Ecto neural progenitor cell (in vitro differentiated cells): ENCODE measurements at places on chromosomes 3 and 15.

DNA sequence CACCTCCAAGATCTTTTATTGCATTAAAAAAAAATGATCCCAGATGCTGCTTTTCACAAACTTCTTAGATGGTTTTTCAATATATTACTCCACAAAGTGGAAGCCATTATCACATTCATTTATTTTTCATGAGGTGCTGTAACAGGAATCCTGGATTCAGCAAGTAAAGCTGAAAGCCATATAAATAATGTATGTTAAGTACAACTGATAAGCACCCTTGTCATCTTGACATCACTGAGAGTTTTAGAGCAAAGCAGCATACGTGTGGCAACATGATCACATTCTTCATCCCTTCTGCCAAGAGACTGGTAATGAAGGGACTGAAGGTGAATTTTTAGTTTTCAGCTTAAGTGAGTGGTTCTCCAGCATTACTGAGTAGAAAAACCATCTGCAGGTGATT, 44.9 kb upstream of the LRRFIP2 start:
- no peak for DNase-seq

DNA sequence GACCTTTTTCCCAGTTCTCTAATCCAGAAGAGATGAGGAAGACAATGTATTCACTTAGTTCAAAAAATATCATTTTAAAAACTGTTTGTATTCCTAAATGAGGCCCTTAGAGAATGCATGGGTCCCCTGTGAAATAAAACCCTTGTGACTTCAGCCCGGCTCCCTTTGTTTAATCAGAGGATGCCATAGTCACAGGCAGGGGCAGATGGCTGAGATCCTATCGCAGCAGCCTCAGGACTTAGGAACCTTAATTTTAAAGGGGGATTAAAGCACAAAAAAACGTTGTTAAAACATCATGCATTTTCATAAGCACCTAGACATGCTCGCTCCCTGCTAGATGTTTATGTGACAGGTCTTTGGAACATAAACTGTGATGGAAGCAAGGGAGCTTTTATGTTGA, 176.6 kb downstream of the IL20RB start:
- DNase-seq: no peak

GRCh38 chr3:10599444-10599843, 94.1 kb upstream of the ATP2B2 start:
- DNase-seq: no peak

- no peak for DNase-seq
These were observed 192.5 kb upstream of the LINGO1 start for GRCh38 chr15:77825252-77825542.

DNA sequence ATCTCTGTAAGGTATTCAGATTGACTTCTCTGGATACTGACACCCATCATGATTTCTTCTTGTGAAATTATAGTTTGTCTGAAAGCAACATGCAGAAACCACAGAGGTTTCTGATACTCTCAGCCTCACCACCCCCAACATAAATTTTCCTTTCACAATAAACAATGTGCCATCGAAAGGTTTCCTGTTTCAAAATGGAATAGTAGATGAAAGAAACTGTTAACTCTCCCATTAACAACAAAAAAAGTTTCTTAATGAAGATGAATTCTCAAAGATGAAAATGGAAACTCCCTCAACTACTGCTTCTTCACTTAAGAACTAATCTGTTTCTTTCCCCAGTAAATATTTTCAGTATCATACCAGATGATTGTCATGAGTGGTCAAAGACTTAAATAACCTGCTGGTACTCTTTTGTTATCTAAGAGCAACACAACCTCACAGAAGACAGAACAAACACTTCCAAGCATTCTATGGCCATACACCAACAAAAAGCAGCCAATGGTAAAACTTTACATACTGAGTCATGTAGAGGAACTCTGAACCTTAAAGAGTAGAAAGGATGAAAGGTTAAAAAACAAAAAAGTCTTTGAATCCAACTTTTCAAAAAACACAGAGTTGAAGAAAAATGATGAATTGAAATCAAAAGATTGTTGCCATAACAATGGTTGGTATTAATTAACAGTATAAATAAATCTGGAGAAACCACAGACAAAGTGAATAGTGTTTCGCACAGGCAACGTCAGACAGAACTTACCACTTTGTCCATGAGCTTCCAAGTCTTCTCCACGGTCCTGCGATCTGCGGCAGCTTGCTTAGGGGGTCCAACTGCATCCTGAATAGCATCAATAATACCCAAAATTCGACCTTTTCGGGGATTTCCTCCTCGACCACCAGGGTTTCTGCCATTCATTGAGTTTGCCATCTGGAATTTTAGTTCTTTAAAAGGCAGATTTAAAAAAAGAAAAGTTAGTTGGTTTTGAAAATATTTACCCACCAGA, 1.9 kb downstream of the CBLB start:
- DNase-seq: no peak

- DNase-seq: peak; percentile 49
These were observed 1.4 kb downstream of the MBNL1 start for GRCh38 chr3:152269831-152270734.

DNA sequence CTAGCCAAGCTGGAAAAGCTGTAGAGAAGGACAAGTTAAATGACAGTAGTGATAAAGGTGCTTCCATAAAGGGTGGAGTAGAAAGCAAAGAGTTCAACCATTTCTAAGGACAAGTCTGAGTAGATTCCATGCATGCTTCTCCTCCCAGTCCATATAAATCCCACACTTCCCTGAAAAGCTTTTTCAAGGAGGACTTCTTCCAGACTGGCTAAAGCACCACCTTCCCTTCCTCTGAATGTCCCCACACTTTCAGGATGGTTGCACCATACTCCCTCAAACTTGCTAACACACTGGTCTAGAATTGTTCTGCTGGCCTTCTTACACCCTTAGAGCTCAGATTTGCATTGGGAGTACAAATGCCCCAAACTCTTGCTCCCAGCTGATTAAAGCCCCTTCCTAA, 40.9 kb downstream of the FBN1 start:
- DNase-seq: no peak

DNA sequence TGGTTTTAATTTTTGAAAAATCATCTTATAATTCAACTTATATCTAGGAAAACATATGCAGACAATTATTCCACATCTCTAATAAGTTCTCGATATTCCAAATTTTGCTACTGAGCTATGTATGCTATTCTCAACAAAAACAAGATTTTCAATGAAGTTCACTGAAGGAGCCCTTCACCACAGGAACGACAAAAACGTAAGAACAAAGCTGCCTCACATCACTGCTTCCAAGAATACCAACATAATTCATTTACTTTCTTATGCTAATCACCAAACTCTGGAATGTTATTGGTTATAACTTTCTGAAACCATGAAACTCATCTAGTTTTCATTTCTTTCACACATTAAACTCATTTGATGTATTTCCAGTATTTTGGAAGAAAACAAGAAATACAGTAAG, 49.7 kb downstream of the GNB4 start:
- DNase-seq: no peak

GRCh38 chr3:43640681-43641080, 18.9 kb upstream of the ANO10 start:
- no peak for DNase-seq

DNA sequence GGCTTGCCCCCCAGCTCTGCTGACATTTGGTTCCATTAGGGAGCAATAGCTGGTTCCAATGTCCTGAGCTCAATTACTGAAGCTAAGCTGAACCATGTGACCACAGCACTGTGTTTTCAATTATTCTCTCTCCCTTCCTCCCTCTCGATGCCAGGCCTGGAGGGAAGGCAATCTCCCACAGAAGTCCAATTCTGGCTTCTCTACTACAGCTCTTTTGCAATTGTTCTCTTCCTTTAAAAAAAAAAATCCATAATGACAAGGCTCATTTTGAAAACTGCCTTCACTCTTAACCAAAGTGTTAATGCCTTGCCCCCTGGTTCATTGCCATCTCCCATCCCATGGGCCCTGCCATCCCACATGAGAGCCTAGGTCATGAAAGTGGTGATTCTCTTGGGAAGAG, 24.8 kb downstream of the IL16 start:
- no peak for DNase-seq

DNA sequence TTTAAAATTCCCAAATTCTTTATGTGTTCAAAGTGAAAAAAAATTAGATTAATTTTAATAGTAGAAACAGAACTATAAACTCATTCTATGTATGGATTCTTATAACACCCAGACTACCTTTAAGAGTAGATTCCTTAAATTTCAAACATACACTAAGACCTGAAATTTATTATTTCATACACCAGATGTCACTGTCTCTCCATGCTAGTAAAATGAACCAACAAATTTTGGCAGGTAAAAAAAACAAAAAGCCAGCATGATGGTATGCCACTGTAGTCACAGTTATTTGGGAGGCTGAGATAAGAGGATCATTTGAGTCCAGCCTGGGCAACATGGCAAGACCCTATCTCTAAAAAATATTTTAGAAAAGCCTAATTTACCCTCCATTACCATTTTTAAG, 461.3 kb upstream of the NAALADL2 start:
- DNase-seq: no peak

- DNase-seq: peak; percentile 84
These were observed 9.4 kb downstream of the SLC51B start for GRCh38 chr15:65054333-65055200.

DNA sequence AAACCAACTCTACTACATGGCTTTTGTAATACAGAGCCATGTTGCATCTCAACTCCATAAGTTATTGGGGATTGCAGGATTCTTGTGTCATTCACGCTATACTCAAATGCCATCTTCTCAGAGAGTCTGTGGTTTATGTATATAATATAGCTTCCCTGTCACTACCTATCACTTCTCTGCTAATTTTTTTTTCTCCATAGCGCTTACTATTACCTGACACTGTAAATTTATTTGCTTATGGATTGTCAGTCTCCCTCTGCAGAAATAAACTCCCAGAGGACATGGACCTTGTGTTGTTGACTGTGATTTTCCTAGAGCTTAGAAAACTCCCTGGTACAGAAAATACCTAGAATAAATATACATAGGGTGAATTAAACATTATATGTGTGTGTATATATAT, 990.5 kb downstream of the TBL1XR1 start:
- no peak for DNase-seq
